ENCODE measurements at places on chromosomes 4 and X.
A peak's percentile ranks its signal among the peaks of the same experiment; 100 is the strongest.

DNA sequence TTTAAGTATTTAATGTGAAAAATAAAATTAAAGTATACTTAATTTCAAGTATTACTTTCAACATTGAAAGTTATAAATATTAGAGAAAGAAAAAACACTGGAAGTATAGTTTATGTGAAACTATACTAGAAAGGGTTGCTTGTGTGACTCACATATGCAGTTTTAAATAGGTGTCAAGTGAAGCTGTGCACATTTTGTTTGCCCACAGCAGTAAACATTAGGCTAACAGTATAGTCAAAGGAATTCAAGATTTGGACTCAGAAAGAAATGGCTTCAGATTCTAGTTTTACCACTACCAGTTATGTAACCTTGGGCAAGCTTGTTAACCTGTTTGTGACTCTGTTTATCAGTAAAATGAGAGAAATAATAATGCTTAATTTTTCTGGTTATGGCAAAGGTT lies 148.2 kb downstream of the FAM47B start:
- DNase-seq, result no peak

DNA sequence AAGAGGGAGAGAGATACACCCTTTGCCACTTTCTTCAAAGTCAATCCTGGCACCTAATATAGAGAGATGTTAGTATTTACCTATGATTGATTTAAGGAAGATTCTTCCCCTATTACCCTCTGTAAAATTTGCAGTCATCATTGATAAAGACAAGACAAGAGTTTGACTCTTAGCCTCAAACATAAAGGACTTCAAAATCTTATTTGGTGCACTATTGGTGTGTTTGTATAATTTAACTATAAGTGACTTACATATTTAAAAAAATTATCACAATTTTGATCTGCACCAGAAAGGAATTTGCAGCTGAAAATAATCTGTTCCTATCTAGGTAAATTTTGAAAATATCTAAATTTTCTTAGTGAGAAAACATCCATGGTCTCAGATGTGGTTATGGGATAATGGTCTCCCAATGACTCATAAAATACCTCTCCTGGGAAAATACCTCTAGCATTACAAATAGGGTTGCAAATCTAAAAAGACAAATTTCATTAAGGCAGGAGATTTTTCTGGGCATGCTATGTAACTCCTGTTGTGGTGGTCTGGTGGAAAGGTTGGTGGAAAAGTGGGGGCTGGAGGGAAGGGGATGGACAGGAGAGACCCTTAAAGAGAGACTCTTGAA lies 173.6 kb upstream of the MED14 start:
- DNase-seq, result peak; percentile 74

GRCh38 chrX:19955306-19955705 lies 35.6 kb downstream of the BCLAF3 start:
- no peak for DNase-seq

GRCh38 chr4:600850-601515 lies 24.4 kb upstream of the PDE6B start:
- no peak for DNase-seq

DNA sequence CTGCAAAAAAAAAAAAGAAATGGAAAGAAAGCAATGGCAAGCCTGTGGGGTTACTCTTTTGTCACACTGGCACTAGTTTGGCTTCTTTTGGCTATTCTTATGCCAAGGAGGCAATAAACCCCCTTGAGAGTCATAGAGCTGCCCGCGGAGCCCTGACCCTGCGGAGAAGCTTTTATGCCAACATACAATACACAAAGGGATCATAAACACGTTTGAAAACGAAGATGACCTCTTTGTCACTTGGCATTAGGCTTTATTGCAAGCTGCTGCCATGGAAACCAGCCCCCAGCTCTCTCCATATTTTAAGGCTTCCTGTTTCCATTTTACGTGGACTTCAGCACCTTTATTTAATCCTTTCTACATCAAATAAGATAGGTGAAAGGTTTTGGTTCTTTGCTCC lies 7.6 kb downstream of the NEUROG2 start:
- no peak for DNase-seq

DNA sequence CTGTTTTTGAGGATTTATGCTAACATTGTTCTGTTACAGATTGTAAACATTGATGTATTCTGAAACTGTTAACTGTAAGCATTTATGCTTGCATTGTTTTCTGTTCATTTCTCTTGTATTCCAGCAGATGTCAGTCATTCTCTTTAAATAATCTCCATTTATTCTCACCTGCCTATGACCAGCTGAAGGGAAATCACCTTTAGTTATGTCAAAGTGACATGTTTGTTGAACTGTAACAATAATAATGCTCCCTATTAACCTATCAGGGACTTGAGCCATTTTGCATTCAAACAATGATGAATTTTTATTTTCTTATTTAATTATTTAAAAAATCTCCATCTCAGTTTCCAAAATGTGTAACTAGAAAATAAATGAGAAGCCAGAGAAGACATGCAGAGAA lies 58.0 kb downstream of the SPCS3 start:
- DNase-seq, result no peak

- DNase-seq, result no peak
These were observed 69.3 kb downstream of the BMP2K start for GRCh38 chr4:78845472-78845871.

DNA sequence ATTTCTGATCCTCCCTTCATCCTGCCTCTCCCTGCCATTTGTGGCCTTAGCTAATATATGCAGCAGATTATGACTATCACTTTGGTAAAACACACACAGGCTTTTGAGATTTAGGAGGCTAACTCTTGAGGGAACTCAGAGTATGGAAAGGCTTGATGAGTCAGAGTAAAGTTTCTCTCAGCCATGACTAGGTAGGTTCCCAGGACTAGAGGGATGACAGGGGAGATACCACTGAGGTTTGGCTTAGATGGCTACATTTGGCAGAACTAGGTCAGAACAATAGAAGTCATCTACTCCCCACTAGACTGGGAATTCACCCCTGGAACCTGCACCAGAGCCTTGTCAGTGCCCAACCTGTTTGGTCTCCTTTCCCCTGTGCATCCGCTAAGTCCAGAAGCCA lies 585.7 kb downstream of the TLL1 start:
- DNase-seq, result peak; percentile 13

DNA sequence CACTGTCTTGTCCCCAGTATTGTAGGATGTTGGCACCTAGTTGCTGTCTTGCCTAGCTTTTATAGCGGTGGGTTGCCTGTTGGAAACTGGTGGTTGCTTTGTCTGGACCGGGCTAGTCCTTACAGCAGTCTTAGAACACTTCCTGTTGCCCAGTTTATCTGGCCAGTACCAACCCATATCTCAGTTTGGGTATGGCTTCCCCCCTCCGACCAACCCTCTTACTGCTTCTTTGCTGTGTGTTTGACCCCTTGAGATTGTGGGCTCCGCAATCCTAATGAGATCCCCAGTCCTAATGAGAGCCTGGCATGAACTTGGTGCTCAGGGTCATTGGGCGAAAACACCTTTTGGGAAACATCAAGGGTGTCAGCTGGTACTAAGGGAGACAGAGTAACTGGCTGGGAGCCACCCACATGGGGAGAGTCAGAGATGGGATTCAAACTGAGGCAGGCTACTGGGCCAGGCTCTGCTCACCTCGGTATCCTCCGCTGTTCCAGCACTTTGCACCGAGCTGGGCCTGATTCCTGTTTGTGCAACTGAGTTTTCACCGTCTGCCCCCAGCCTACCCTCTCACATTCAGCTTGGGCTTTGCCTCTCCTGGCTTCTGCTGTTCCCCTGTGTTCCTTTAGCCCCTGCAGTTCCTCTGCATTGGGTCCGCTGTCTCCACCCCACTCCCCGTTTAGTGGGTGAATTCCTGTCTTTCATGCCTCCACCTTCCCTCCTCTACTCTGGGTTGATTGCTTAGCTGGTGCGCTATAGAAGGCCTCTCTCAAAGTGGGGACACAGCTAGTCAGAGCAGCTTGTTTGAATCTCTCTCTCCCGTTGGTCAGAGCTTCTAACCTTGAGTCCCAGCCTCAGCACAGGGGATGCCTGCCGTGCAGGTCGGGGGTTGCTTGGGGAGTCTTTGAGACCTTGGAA lies 1.6 kb downstream of the TBC1D14 start:
- DNase-seq, result no peak

- peak; percentile 28 for DNase-seq
These were observed 136.6 kb downstream of the STAG2 start for GRCh38 chrX:124098089-124098488.

DNA sequence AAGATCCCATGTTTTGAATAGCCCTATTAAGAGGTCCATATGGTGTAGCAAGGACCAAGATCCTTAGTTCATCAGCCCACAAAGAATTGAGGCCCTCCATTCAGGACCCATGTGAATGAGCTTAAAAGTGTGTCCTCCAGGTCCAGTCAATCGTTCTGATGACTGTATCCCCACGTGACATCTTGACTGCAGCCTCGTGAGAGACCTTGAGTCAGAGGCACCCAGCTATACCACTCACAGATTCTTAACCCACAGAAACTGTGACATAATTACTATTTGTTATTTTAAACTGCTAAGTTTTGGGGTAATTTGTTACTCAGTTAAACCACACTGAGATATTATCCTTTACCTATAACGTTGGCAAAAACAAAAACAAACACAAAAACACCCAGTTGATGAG lies 62.4 kb downstream of the ZNF182 start:
- no peak for DNase-seq

All from fibroblast of skin of abdomen (primary cell).